ENCODE measurements at places on chromosomes 11 and 22.
A peak's percentile ranks its signal among the peaks of the same experiment; 100 is the strongest.

GRCh38 chr22:40039482-40040115, 44.8 kb downstream of the FAM83F start:
- no peak for DNase-seq

DNA sequence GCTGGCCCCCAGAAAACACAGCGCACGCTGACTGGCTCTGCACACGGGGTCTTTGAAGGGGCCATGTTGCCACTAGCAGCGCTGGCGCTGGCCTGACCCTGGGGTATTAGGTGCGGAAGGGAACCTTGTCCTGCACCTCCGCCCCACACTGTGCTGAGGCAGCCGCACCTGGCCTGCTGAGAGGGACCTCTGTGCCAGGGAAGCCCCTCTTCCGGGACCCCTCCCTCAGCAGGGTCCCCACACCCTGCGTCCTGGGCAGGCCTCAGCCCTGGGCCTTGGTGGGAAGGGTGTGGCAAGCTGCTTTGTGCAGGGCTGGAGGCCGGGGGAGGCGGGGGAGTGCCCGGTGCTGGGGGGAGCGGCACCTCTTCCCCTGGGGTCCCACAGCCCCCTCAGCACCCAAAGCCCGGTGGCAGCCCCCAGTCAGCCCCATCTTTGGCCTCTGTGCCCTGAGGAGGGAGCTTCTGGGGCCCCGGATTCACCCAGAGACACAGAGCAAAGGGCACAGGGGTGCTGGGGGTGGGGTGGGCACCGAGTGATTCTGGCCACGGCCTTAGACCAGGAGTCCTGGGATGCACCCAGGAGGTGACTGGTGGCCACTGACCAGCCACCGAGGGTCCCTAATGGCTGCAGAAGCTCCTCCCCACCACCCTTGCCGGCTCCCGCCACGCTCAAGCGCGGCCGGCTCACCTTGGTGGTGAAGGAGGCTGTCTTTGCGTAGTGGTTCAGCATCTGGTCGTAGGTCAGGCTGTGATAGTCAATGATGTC, 11.4 kb downstream of the TTLL8 start:
- no peak for DNase-seq

- no peak for DNase-seq
These were observed 13.5 kb upstream of the PTS start for GRCh38 chr11:112212710-112213109.

- no peak for DNase-seq
These were observed 33.6 kb upstream of the MPPED2 start for GRCh38 chr11:30619767-30620166.

DNA sequence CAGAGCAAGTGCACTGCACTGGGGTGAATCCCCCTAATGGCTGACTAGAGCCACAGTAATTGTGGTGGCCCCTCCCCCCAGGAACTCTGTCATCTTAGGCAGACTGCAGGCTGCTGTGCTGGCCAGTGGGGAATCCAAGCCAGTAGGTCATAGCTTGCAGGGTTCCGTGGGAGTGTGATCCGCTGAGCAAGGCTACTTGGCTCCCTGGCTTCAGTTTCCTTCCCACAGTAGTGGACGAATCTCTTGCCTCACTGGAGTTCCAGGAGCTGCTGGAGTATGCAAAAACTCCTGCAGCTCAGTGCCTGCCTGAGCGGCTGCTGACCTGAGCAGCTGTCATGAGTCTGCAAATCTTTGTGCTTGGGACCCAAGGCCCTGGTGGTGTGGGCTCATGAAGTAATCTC, 13.2 kb downstream of the OOSP3 start:
- DNase-seq: no peak

- no peak for DNase-seq
These were observed at the start of gene GAS2 for GRCh38 chr11:22666325-22666687. GAS2 (plus strand) TSS chr11:22666611; CDS start chr11:22674870, 8,259 bp downstream.

- peak; percentile 13 for DNase-seq
These were observed 56.3 kb upstream of the YPEL1 start for GRCh38 chr22:21791635-21792625.

GRCh38 chr11:130471731-130472433, 23.4 kb downstream of the ADAMTS15 start:
- DNase-seq: no peak

GRCh38 chr11:61145228-61146005, 15.8 kb downstream of the VPS37C start:
- no peak for DNase-seq

DNA sequence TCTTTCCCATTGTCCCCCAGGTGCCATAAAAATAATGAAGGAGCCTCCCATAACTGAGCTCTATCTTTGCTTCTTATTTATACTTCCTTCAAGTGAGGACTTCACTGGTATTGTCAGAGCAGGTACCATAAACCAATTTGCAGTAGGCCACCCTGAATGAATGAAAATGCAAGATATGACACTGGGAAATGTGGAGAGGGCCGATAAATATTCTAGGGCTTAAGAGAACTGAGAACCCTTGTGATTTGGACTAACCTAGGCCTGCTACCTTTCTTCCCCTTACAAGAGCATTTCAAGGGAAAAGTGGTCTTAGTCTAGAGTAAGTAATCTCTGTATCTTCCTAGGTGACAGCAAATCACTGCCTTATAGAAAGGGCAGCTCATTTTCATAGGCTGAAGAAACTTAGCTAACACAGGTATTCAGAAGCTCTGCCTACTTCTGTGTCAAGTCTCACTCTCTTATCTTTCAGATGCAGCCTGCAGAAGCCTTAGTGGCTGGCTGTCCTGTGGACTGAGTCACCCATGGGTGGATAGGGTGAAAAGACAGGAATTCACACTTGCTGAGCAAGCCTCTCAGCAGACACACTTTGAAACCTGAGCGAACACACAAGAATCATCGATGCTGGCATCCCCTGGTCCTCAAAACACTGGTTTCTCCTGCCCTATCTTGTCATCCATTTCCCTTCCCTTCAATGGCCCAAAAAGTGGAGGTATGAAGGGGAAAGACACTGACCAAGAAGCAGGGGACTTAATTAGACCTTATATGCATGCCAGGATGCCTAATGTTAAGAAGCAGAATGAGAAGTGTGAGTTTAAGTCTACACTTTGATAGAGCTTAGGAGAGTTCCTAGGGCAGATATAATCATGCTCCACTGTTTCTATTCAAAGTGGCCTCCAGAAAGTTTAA, 15.2 kb downstream of the NRIP3 start:
- DNase-seq: no peak
